ENCODE measurements at places on chromosomes 2 and 18.

- no peak overlapping the region for H3K27ac ChIP-seq
- H3K4me1 ChIP-seq: no peaks in the 10 kb centered on the region
- H3K36me3 ChIP-seq: no peaks in the 10 kb centered on the region
- DNase-seq: no peak
- H3K27me3 ChIP-seq: no peaks in the 10 kb centered on the region
Observed at GRCh38 chr2:67255933-67256615, 141.1 kb upstream of the ETAA1 start.

GRCh38 chr2:224190936-224191270 lies 151.8 kb upstream of the SERPINE2 start:
- H3K4me3 ChIP-seq: no peak overlapping the region
- H3K36me3 ChIP-seq: no peaks in the 10 kb centered on the region
- DNase-seq: no peak
- H3K4me1 ChIP-seq: no peaks in the 10 kb centered on the region

- DNase-seq: no peak
- H3K27me3 ChIP-seq: no peaks in the 10 kb centered on the region
- H3K4me3 ChIP-seq: no peak overlapping the region
- no peaks in the 10 kb centered on the region for H3K36me3 ChIP-seq
- H3K4me1 ChIP-seq: no peaks in the 10 kb centered on the region
Observed at GRCh38 chr2:1798115-1798784, 53.9 kb upstream of the PXDN start.

GRCh38 chr2:108316033-108316432 lies 27.3 kb downstream of the SULT1C2 start:
- H3K4me1 ChIP-seq: no peaks in the 10 kb centered on the region
- no peak for DNase-seq
- no peaks in the 10 kb centered on the region for H3K36me3 ChIP-seq
- no peaks in the 10 kb centered on the region for H3K27me3 ChIP-seq
- peak overlapping the region; percentile 29 for H3K27ac ChIP-seq
- H3K4me3 ChIP-seq: no peak overlapping the region

GRCh38 chr2:58688813-58689212 lies 447.7 kb upstream of the FANCL start:
- H3K4me1 ChIP-seq: no peaks in the 10 kb centered on the region
- H3K27ac ChIP-seq: no peak overlapping the region
- no peak overlapping the region for H3K4me3 ChIP-seq
- no peak for DNase-seq
- H3K27me3 ChIP-seq: no peaks in the 10 kb centered on the region

- peaks cover 37% of the 10 kb centered on the region for H3K4me1 ChIP-seq
- DNase-seq: no peak
- H3K27ac ChIP-seq: peak overlapping the region; percentile 91
- H3K27me3 ChIP-seq: no peaks in the 10 kb centered on the region
- peaks cover 9% of the 10 kb centered on the region for H3K36me3 ChIP-seq
- H3K4me3 ChIP-seq: peak overlapping the region; percentile 91
Observed at GRCh38 chr2:17752246-17752645, 1.4 kb downstream of the SMC6 start.

- no peaks in the 10 kb centered on the region for H3K36me3 ChIP-seq
- no peak overlapping the region for H3K4me3 ChIP-seq
- no peaks in the 10 kb centered on the region for H3K27me3 ChIP-seq
Observed at GRCh38 chr2:221705185-221705877, 133.2 kb upstream of the EPHA4 start.

- H3K27ac ChIP-seq: no peak overlapping the region
- no peaks in the 10 kb centered on the region for H3K36me3 ChIP-seq
- H3K4me1 ChIP-seq: no peaks in the 10 kb centered on the region
- no peak for DNase-seq
- H3K27me3 ChIP-seq: no peaks in the 10 kb centered on the region
Observed at GRCh38 chr2:222355860-222356259, 57.1 kb upstream of the PAX3 start.

GRCh38 chr2:14552818-14553217 lies 79.7 kb upstream of the LRATD1 start:
- DNase-seq: no peak
- H3K27ac ChIP-seq: no peak overlapping the region
- no peak overlapping the region for H3K4me3 ChIP-seq
- H3K4me1 ChIP-seq: no peaks in the 10 kb centered on the region
- no peaks in the 10 kb centered on the region for H3K27me3 ChIP-seq
- no peaks in the 10 kb centered on the region for H3K36me3 ChIP-seq

DNA sequence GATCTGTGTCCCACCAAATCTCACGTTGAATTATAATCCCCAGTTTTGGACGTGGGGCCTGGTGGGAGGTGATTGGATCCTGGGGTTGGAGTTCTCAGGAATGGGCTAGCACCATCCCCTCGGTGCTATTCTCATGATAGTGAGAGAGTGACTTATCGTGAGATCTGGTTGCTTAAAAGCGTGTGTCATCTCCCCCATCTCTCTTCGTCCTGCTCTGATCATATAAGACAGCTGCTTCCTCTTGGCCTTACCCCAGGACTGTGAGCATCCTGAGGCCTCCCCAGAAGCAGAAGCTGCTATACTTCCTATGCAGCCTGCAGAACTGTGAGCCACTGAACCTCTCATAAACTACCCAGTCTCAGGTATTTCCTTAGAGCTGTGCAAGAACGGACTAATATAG lies 163.7 kb upstream of the NDUFV2 start:
- H3K4me1 ChIP-seq: no peaks in the 10 kb centered on the region
- no peaks in the 10 kb centered on the region for H3K27me3 ChIP-seq
- no peak overlapping the region for H3K4me3 ChIP-seq

- H3K4me3 ChIP-seq: no peak overlapping the region
- no peak for DNase-seq
- H3K27me3 ChIP-seq: no peaks in the 10 kb centered on the region
- H3K4me1 ChIP-seq: no peaks in the 10 kb centered on the region
- H3K27ac ChIP-seq: no peak overlapping the region
Observed at GRCh38 chr2:80363791-80364349, 59.3 kb upstream of the LRRTM1 start.

DNA sequence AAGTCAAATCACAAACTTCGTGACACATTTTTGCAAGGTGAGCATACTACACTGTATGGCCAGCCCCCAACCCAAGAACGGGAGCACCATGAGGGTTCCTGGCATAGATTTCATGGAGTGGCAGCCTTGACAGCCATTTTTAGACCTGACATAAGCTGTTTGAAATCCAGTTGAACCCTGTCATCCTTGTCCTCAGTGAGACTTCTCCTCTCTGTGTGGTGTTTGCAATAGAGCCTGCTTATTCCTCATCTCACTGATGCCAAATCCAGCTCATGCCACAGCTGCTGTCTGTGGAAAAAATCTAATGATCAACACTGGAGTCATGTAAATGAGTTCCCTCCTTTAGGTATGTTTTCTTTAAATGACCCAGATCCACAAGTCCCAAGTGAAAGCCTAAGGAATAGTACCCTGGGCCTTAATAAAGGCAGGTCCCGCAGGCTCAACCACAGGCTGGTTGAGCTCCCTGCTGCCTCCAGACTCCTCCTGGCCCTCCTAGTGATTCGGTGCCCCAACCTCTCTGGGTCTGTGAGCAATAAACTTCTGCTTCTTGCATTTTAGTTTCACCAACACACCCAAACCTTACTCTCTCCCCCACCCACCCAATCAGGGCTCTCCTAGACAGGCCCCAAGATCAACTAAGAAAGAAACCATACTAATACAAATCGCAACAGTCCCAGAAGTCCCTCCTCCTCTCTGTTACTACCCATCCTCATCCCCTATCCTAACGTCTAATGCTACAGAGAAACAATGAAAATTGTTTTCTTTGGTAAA lies 8.4 kb upstream of the CREG2 start:
- H3K4me3 ChIP-seq: no peak overlapping the region
- no peak for DNase-seq
- no peak overlapping the region for H3K27ac ChIP-seq
- H3K4me1 ChIP-seq: no peaks in the 10 kb centered on the region

- no peak overlapping the region for H3K4me3 ChIP-seq
- H3K27ac ChIP-seq: no peak overlapping the region
- no peak for DNase-seq
- H3K4me1 ChIP-seq: no peaks in the 10 kb centered on the region
- H3K36me3 ChIP-seq: no peaks in the 10 kb centered on the region
- no peaks in the 10 kb centered on the region for H3K27me3 ChIP-seq
Observed at GRCh38 chr2:121993682-121994081, 238.2 kb downstream of the TSN start.

GRCh38 chr2:238636269-238637073 lies 209.7 kb downstream of the ASB1 start:
- H3K36me3 ChIP-seq: no peaks in the 10 kb centered on the region
- H3K27me3 ChIP-seq: no peaks in the 10 kb centered on the region
- DNase-seq: no peak
- H3K4me1 ChIP-seq: no peaks in the 10 kb centered on the region
- H3K4me3 ChIP-seq: no peak overlapping the region

DNA sequence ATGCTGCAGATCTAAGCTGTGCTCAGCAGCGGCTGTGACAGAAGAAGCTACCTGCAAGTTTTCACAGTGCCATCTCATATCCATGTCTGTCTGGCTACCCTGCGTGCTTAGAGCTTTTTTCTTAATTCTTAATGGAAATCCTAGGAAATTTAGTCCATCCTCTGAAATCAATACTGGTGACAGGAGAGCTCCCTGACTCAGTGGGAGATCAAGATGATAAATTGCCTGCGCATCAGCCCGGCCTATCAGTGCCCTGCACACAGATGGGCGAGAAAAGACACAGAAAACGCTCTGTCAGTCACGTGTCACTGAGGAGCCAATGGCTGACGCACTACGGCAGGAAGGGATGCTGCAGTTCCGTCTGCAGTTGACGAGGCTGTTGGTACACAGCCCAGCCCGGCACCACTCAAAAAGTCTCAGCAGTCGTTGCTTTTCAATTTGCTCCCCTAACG lies 819.6 kb upstream of the FSHR start:
- H3K4me1 ChIP-seq: no peaks in the 10 kb centered on the region
- DNase-seq: peak; percentile 15
- H3K4me3 ChIP-seq: peak overlapping the region; percentile 38
- H3K36me3 ChIP-seq: no peaks in the 10 kb centered on the region

DNA sequence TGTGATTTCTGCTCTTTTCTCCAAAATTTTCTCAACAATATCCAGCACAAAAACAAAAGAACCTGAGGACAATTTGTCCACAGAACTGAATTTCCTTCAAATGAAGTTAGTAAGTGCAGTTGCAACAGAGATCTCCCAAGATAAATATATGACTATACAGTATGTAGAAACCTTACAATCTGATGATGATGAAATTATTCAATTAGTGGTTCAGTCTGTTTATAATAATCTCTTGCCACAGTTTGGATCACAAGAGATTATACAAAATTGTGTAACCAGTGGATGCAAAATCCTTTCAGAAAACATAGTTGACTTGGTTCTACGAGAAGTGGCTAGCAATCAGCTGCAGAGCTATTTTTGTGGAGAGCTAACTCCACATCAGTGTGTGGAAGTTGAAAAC lies 68.7 kb downstream of the FSIP2 start:
- no peak overlapping the region for H3K27ac ChIP-seq
- H3K4me3 ChIP-seq: no peak overlapping the region
- H3K27me3 ChIP-seq: no peaks in the 10 kb centered on the region

All from Panc1 (cell line).